ENCODE measurements at places on chromosomes 4 and X. TPM values are rescaled to one million over a fixed set of nuclear protein-coding genes. Genes with fewer than 3 reads are reported as not detected.

ABCG2 gene
- 12.7 TPM for total RNA-seq

CLNK gene
- total RNA-seq, result not detected

DAPP1 gene
- total RNA-seq, result 0.73 TPM

MEPE gene
- total RNA-seq, result not detected

ELF4 gene
- total RNA-seq, result 0.54 TPM

RHOXF2B gene
- total RNA-seq, result not detected

IQCM gene
- not detected for total RNA-seq

CT45A10 gene
- total RNA-seq, result not detected

SSX1 gene
- not detected for total RNA-seq

IL15 gene
- 1.1 TPM for total RNA-seq

FGF5 gene
- total RNA-seq, result 26.1 TPM

GATB gene
- 17.9 TPM for total RNA-seq

NDNF gene
- total RNA-seq, result 64.3 TPM

SLC10A6 gene
- 0.27 TPM for total RNA-seq
